Activated CD4-positive, CD25-positive, alpha-beta regulatory T cell (primary cell): ENCODE measurements at places on chromosomes 7 and 10.

DNA sequence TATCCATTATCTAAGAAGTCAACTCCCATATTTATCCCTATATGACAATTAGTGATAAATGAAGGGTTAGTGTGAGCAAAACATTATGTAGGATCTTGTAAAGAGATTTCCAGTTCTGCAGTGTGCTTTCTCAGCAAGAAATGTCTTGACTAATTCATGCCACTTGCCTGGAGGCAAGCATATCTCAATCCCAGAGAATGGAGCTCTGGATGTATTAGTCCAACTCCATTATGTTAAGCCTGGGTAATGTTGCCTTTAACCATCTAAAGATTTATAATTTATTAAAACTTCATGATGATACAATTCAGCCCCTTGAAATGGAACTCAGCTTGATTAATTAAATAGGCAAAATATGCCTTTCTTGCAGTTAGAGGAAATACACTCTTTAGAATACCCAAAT, 1079.9 kb upstream of the LRRTM3 start:
- no peak for DNase-seq

DNA sequence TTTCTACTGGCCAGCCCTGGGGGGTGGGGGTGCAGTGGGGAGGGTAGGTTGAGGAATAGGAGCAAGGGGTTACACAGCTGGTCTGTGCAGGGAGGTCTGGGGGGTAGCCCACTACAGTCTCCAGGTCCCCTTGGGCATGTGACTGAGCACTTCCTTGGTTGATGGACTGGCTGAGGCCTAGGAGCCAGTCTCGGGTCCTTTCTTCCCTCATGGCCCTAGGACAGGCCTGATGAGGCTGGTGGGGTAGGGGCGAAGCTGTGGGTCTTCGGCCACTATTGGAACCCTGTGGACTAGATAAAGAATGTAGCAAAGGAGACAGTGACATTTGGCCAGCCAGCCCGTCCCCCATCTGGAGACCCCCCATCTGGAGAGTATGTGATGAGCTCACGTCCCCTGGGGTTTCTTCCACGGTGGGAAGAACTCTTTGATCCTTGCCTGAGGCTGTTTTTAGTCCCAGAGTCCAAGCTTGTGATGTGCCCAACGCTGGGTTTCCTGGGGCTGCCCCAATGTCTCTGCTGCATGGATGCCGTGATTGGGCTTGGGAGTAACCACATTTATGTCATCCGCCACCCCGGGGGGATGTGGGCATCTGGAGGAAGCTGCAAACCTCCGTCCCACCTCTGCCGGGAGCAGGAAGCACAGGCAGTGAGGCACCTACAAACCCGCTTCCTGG, 20.7 kb downstream of the FAM241B start:
- no peak for DNase-seq

GRCh38 chr7:14604606-14605005, 297.9 kb downstream of the DGKB start:
- no peak for DNase-seq

DNA sequence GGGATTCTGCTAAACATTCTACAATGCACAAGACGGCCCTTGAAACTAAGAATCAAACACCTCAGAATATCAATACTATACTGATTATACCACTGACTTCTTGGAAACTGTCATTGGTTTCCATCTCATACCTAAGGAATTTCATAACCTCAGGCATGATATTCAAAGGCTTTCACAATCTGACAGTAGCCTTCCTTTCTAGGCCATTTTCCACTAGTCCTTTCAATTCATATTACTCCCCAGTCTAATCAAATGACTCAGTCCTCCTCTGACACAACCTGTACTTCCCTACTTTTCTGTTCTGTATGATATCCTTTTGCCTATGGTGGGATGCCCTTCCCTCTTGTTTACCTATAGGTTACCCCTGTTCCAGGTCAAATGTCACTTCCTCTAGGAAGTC, 48.3 kb downstream of the CSTF2T start:
- no peak for DNase-seq

DNA sequence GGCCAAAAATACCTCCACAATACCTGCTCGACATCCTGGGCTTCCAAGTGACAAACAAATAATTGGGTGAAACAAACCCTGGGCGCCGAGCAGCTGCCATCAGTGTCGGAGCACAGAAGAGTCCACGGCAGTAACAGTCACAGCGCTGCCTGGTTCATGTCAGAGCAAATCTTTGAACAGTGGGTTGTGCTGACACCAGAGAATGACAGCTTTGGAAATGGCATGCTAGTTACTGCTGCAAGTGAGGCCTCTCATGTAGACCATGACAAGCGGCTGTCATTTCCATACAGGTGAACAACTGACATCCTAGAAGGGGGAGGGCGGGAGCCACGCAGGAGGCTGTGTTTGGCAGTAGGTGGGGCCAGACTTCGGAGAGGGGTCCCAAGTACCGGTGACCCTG, 420.5 kb upstream of the GALNT17 start:
- DNase-seq, result no peak

GRCh38 chr10:45278860-45279498, 36.4 kb downstream of the OR13A1 start:
- no peak for DNase-seq

- no peak for DNase-seq
Observed at GRCh38 chr7:66556549-66557213, 72.0 kb upstream of the KCTD7 start.

GRCh38 chr7:2169923-2170575, 62.7 kb downstream of the MAD1L1 start:
- DNase-seq, result no peak

DNA sequence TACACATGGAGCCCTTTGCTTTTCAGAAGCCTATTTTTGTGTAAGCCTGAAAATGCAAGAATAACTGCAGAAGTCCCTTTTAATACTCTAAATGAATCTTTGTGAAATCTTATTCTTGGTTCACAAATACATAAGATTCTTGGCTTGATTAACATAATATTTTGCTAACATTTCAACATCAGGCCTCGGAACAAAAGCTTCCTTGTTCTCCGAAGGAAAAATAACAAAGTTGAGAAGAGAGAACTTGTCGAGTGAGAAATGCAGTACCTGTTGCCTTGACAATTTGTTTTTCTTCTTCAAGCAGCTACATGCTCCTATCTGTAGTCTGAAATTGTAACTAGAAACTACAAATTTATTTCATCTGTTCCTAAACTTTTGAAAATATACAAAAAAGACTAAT, 8.5 kb downstream of the NT5C2 start:
- DNase-seq, result no peak

DNA sequence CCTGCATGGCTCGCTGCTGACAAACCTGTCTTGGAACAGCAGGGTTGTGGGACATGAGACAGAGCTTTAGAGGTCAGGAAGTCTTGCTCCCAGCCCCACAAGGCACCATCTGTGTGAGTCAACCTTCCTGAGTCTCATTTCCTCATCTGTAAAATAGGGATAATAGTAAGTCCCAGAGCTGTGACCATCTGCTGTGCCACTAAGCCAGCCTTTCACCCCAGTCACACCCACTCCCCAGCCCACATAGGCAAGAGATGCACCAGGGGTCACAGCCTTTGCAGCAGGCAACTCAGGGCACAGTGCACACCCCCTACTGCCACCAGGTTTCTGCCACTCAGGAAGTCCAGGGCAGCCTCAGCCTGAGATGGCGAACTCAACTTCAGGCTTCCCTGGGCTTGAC, 29.4 kb upstream of the CDH23 start:
- DNase-seq, result no peak

DNA sequence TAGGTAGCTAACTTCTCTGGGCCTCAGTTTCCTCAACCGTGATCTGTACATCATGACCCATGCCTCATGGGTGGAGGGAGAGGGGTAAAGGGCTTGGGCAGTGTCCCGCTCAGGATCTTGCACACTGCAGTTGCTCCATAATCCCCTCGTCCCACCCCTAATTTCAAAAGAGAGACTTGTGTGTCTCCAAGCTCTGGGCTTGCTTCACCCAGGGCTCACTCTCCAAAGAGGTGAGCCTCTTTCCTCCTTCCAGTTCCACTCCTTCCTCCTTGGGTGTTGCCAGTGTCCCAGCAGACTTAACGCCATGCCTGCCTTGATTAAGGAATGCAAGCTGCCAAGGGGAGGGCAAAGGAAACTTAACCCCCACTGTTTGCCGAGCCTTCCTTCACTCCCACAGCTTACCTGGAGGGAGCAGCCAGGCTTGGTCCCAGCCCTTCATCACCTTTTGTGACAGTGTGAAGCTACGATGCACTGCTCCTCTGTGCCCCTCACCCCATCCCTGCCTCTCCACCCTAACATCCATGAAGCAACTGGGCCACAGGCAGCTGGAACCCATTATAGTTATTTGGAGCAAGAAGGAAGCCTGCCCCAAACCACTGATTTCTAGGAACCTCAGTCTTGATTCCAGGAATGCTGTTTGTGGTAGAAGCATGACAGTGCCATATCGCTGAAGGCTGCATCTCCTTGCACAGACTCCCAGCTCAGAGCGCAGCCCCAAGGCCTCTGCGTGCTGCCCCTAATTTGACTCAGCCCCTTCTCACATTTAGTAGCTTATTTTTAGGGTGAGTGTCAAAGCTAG, 363.3 kb downstream of the TNS3 start:
- no peak for DNase-seq

GRCh38 chr10:44385026-44385695, at the start of gene CXCL12:
CXCL12 (minus strand) TSS chr10:44385097; CDS start chr10:44385005, 92 bp downstream.
- no peak for DNase-seq

GRCh38 chr10:3131098-3131497, 41.5 kb downstream of the PITRM1 start:
- DNase-seq, result no peak

GRCh38 chr7:36130236-36130945, 22.7 kb upstream of the EEPD1 start:
- DNase-seq, result no peak

DNA sequence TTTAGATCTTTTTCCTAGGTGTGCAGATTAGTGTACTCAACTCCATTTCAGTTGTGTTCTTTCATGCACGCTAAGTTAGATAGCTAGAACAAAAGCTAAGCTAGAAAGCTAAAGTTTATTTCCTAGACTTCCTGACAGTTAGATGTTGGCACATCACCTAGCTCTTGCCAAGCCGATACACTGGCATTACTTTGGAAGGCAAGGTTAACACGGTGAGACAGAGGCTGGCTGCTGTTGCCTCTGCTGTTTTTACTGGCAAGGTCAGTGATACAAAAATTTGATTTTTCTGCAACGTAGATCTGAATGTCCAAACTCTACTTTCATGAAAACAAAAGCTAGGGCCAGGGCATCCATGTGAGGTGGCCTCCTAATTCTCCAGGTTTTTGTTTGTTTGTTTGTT, 203.4 kb downstream of the IMMP2L start:
- DNase-seq, result no peak

GRCh38 chr10:132631338-132631735, 93.8 kb downstream of the INPP5A start:
- DNase-seq, result no peak
